A549 treated with AZD2906 at 1 μM for 4 hours (cell line): ENCODE measurements at places on chromosomes 3 and 15. TPM values are rescaled to one million over a fixed set of nuclear protein-coding genes. Genes with fewer than 3 reads are reported as not detected.

The KAT2B gene
- total RNA-seq = 4.6 to 6.7 TPM (median 5.9 TPM) in 5 replicates

The IL20RB gene
- 0.76 to 1.1 TPM (median 0.98 TPM) in 5 replicates for total RNA-seq

The SAMMSON gene
- 0.05 TPM in 1 of 5 replicates, not detected in the others for total RNA-seq

The CYB561D2 gene
- total RNA-seq = 13.6 to 21.4 TPM (median 18.1 TPM) in 5 replicates

The RNU5B-1 gene
- total RNA-seq = not detected in 5 replicates

The CCDC33 gene
- 6.3 to 7.5 TPM (median 7.4 TPM) in 5 replicates for total RNA-seq

The RPP25 gene
- total RNA-seq = 18.8 to 28.2 TPM (median 26.4 TPM) in 5 replicates

The BCL2A1 gene
- 7.7 to 13.0 TPM (median 9.7 TPM) in 5 replicates for total RNA-seq
